ENCODE measurements at places on chromosomes 16 and 17.

DNA sequence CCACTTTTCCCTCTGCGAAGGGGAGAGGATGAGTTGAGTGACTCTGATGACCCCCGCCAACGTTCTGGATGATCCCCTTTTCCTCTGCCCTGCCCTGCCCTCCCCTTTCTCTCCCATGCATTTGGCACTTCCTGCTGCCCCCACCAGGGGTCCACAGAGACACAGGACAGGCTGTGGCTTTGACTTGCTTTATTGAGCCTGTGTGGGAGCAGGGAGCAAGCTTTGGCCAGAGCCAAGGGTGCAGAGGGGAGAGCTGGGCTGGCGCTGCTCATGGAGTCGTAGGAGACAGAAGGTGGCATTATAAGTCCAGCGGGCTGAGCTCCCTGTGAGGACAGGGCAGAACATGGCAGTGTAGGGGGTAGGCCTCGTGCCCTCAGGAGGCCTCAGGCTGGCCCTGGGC, 1.6 kb downstream of the PPY start:
- DNase-seq, result no peak

DNA sequence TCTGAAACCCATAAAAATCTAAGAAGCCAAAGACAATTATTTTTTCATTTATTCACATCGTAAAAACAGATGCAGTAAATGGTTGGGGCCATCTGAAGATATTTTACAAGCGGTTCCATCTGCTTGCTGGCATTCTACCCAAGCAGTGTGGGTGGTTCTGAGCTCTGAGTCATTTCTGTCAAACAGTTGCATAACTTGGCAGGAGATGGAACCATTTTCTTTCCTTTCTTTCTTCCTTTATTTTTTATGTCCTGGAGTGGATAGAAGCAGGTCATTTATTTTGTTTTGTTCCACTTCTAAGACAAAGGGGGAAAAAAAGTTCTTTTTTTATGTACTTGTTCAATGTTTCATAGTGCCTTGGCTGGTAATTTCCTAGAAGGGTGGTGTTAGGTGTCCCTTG, 1151.9 kb upstream of the GOT2 start:
- DNase-seq, result no peak

GRCh38 chr16:19835968-19836421, 48.7 kb downstream of the GPRC5B start:
- no peak for DNase-seq

DNA sequence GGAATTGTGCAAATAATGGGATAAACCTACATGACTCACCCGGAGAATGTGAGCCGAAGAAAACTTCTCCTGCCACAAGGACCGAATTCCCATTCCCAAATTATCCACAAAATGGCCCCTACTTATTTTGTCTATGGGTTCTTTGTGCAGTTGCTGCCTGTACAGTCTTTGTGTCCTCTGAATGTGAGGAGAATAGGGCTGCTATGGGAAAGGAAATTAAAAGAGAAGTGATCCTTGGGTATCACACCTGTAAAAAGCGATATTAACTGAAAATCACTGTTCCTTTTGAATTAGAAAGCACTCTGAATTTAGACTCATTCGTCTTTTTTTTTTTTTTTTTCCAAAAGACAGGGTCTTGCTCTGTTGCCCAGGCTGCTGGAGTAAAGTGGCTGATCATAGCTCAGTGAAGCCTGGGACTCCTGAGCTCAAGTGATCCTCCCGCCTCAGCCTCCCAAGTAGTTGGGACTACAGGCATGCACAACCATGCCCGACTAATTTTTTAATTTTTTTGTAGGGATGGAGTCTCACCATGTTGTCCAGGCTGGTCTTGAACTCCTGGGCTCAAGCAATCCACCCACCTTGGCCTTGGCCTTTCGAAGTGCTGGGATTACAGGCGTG, 45.4 kb downstream of the CHD9 start:
- no peak for DNase-seq

- DNase-seq, result no peak
Measured at GRCh38 chr17:14318109-14318917, 17.4 kb downstream of the HS3ST3B1 start.

GRCh38 chr16:29843931-29844330, 19.1 kb downstream of the CDIPT start:
- no peak for DNase-seq

DNA sequence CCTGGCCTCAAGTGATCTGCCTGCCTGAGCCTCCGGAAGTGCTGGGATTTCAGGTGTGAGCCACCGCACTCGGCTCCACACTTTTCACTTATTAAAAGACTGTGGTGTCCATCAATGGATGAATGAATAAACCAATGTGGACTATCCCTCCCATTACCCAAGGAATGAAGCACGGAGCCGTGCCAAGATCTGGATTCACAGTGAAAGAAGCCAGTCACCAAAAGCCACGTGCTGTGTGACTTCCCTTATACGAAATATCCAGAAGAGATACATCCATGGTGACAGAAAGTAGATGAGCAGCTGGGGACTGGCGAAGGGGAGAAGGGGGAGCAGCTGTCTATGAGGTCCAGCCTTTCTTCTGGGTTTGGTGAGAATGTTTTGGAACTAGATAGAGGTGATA, 48.2 kb upstream of the STH start:
- DNase-seq, result no peak

- no peak for DNase-seq
Measured at GRCh38 chr17:3712811-3713463, 10.8 kb upstream of the HASPIN start.

GRCh38 chr17:82351254-82351712, 7.8 kb upstream of the TEX19 start:
- no peak for DNase-seq
